Ureter (tissue), 1 donor: ENCODE measurements at places on chromosomes 2 and 18. TPM values are rescaled to one million over a fixed set of nuclear protein-coding genes. Genes with fewer than 3 reads are reported as not detected.

GRCh38 chr2:108588070-108588668 is 53.9 kb downstream of the LIMS1 start:
- no peak for DNase-seq

- DNase-seq = no peak
These were observed 58.7 kb downstream of the CD226 start for GRCh38 chr18:69889009-69889408.

- no peak for DNase-seq
These were observed 119.1 kb upstream of the RND3 start for GRCh38 chr2:150606380-150607060.

DNA sequence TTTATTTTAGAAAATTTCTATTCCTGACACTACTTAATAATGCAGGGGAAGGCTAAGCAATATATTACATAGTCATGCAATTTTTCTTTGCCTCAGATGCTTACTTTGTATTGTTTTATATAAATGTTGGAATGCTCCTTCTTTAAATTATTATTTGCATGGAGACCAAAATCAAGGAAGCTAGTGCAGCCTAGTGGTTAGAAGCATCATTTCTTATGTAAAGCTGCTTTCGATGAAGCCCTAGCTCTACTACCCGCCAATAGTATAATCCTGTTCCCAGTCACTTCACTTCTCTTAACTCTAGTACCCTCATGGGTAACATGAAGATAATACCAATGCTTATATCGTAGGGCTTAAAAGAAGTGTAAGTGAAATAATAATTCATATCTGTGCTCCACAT is 198.9 kb downstream of the LRATD1 start:
- DNase-seq = no peak

SP140 gene
- 2.7 TPM for total RNA-seq

ACADL gene
- total RNA-seq = 9.0 TPM

- DNase-seq = no peak
These were observed 123.7 kb upstream of the KLF7 start for GRCh38 chr2:207289295-207290018.

DNA sequence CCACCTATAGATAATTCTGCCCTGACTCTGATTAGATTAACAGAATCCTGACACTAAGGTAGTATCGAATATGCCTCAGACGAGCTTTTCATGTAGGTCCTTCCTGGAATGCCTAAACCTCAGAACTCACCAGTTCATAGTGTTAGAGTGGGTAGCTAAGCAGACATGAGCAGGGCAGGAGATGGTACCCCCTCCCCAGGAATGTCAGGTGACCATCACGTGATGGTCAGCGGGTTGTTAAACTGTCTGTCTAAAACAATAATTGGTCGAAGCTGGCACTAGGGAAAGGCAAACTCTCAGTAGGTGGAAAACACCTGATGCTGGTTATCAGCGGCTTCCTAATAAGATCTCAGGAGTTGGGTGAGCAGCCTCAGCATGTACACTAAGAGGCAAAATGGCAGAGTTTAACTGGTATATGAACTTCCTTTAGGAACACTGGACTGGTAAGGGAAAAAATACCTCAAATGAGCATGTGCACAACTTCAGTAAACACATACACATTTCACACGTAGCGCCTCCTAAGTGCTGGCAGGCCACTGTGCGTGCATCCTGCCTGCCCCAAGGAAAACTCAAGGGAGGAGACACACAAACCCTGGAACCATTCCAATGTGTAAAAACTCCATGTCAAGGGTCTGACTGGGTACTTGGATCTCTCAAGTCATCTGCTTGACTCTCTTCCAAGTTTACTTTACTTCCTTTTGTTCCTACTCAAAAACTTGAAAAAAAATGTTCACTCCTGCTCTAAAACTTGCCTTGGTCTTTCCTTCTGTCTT is 339.5 kb downstream of the GULP1 start:
- DNase-seq = no peak

GCG gene
- total RNA-seq = not detected

DNA sequence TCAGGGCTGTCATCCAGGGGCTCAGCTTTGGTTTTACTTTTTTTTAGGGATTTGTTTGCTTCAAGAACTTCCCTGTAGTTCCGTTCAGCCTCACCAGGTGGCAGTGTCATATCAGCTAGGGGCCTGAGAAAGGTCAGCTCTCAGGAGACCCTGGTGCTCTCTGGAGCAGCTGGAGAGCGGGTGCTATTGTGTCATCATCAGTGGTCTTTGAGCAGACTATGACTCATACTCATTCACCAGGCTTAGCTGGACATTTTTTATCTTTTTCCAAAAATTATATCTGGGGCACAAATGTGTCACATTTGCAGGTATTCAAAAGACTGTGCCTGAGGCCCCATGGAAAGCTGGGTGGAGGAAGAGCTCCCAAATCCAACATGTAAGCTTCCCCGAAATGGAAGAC is 24.4 kb downstream of the ZNF892 start:
- DNase-seq = peak; percentile 52

DNA sequence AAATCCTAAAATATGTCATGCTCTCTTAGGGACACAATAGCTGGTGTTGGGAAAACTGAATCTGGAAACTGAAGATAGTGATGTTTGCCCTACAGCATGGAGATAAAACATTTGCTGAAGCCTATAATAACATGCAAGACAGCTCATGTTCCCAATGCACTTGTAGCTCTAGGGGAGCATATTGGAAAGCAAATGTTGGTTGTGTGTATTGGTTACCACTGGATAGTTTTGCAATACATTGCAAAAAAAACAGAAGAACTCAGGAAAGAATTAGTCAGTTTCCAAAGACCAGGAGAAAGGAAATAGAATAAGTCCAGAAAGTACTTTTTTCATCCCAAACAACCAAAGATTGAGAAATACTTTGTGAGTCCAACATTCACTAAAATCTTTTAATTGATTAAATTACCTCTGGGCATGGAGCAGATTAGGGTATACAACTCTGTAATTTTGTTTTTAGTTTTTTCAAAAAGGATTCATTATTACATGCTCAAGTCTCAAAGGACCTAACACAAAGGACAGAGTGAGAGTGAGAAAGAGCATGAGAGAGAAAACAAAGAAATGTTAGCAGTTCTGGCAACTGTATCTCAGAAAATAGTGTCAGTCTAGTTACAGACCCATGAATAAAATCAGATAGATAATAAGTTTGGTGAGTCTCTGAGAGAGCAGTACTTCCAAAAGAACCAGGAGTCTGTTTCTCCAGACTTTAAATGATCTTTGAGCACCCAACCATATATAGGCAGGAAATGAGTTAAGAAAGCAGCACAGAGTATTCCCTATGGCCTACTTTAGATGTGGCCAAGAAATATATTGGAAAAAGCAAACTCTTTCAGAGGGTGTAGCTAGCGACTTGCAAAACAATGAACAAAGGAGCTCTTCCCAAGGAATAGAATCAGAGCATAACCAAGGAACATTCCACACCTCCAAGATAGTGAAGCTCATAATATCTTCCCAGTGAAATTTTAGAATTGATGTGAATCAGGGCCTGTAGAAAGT is 36.6 kb upstream of the COL3A1 start:
- no peak for DNase-seq

BOLL gene
- total RNA-seq = not detected
